H9 (cell line): ENCODE measurements at places on chromosomes 2 and 18. TPM values are rescaled to one million over a fixed set of nuclear protein-coding genes. Genes with fewer than 3 reads are reported as not detected.

Gene FRZB
- 1.1 and 1.3 TPM in 2 replicates for total RNA-seq

Gene HJURP
- total RNA-seq: 49.7 and 52.6 TPM in 2 replicates

Gene ADAM17
- 23.7 and 26.3 TPM in 2 replicates for total RNA-seq

Gene SLC16A14
- total RNA-seq: 0.61 and 1.1 TPM in 2 replicates

Gene ANKRD30BL
- total RNA-seq: not detected in 2 replicates

Gene LONRF2
- 2.4 and 2.7 TPM in 2 replicates for total RNA-seq

Gene MC5R
- not detected in 2 replicates for total RNA-seq

Gene MPV17
- 55.4 and 59.4 TPM in 2 replicates for total RNA-seq

Gene SERPINB4
- 4.1 and 4.3 TPM in 2 replicates for total RNA-seq

Gene CCL20
- not detected in 2 replicates for total RNA-seq

Gene RPRM
- total RNA-seq: 38.4 and 41.3 TPM in 2 replicates

GRCh38 chr18:53943326-53943860 is 281.1 kb downstream of the MBD2 start:
- H3K27ac ChIP-seq: no peak overlapping the region
- H3K4me3 ChIP-seq: no peak overlapping the region
- no peaks in the 10 kb centered on the region for H3K4me1 ChIP-seq
- peaks cover 5% of the 10 kb centered on the region; the same call in 2 of the 3 replicates for H3K36me3 ChIP-seq
- no peak for DNase-seq

DNA sequence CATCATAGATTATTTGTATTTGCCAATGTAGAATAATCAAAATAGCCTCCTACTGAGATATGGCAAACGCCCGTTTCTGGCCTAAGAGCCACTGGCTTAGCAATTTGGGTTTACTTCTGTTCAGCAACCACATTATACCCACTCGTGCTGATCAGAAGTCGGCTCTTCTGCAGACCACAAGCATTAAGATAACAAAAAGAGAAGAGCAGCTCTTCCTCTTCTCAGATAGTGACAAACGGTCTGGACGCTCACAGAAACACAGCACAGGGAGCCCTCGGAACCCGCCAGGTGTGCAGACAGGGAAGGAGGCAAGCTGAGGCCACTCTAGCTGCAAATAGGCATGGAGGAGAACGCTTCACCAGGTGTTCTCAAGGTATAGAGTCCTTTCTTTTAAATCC is 164.0 kb downstream of the HDAC4 start:
- H3K36me3 ChIP-seq: no peaks in the 10 kb centered on the region
- no peak overlapping the region for H3K4me3 ChIP-seq
- no peaks in the 10 kb centered on the region for H3K27me3 ChIP-seq
- no peak for DNase-seq
- no peaks in the 10 kb centered on the region for H3K4me1 ChIP-seq
- no peak overlapping the region for H3K27ac ChIP-seq

DNA sequence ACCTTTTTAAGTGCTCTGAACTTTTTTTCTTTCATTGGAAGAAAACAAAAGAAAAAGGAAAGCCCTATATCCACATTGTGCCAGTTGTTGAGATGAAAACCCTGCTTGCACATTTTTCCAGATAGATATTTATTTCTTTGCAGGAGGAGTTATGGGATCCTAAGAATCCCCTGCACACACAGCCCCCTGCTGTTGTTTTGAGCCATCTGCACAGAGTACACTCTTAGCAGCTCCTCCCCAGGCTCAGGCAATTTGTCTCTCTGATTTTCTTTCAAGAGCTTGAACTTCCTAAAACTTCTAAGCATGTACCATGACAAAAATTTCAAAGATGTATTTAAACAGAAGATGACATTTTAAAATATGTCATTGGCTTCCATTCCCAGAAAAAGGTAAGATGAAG is 436.9 kb downstream of the METTL4 start:
- no peak for DNase-seq
- H3K27ac ChIP-seq: no peak overlapping the region
- H3K36me3 ChIP-seq: no peaks in the 10 kb centered on the region
- H3K27me3 ChIP-seq: no peaks in the 10 kb centered on the region
- no peak overlapping the region for H3K4me3 ChIP-seq
- H3K4me1 ChIP-seq: no peaks in the 10 kb centered on the region

GRCh38 chr2:105541189-105542050 is 142.6 kb upstream of the FHL2 start:
- no peak for DNase-seq
- no peak overlapping the region for H3K27ac ChIP-seq
- H3K4me1 ChIP-seq: no peaks in the 10 kb centered on the region

DNA sequence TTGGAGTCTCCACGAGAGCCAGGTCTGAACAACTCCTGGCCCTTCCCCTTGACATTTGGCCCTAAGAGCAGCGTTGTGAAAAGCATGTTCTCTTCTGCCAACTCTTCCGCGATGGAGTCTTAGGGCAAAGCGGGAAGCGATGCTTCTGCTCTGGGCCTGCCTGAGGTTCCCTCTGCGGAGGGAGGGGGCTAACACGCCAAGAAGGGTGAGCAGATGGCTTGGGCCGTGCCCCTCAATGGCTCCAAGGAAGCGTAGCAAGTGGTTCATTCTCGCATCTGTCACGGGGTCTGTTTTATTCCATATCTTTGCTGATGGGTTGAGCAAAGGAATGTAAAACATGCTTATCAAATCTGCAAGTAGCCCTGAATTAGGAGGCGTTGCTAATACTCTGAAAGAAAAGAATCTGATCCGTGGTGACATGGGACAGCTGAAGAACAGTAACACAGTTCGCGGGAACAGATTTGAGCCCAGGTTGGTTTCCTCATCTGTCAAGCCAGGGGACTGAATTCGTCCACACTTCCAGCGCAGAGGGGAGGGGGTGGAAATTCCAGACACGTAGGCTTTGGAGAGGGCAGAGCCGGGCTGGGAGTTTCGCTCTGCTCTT is 38.0 kb downstream of the DNMT3A start:
- H3K27me3 ChIP-seq: no peaks in the 10 kb centered on the region
- H3K4me1 ChIP-seq: peaks cover 6% of the 10 kb centered on the region; the same call in 1 of the 2 replicates
- no peak overlapping the region for H3K4me3 ChIP-seq

DNA sequence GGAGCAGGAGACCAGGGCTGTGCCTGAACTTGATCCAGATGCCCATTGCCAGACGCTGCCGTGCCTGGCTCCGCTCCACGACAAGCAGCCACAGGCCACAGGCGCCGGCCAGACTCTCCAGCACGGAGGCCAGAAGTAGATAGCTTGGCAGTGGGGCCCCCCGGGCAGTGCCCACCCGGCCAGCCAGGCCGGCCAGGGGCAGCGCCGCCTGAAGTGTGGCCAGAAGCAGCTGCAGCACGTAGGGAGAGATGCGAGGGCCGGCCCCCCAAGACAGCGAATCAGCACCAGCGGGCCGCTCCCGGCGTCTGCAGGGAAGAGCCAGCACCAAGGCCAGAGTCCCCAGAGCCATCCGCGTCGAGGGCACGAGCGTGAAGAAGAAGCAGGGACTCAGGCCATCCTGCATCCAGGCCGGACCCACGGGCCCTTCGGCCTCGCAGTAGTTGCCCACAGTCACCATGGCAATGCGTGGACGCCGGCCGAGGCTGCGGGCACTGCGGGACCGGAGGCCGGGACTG is 484 bp downstream of the ABCB6 start:
- H3K36me3 ChIP-seq: peaks cover 23% of the 10 kb centered on the region
- no peak overlapping the region for H3K27ac ChIP-seq
- no peaks in the 10 kb centered on the region for H3K4me1 ChIP-seq
- H3K4me3 ChIP-seq: peak overlapping the region; percentile 85
- no peaks in the 10 kb centered on the region for H3K27me3 ChIP-seq

DNA sequence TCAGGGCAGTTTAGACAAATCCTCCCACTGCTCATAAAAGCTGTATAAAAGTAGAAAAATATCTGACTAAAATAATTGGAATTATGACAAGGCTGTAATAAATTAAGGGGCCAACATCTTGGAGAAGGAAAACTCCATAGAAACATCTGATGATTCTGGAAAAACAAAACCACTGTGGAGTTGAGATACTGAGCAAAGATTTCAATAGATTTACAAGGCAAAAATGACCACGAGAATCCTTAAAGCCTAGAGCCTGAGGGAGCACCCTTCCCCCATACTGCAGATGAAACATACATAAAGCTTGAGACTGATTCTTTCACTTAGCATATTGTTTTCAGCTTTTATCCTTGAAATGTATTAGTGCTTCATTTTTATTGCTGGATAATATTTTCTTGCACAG is 286.4 kb upstream of the MMADHC start:
- no peaks in the 10 kb centered on the region for H3K27me3 ChIP-seq
- no peak for DNase-seq
- no peaks in the 10 kb centered on the region for H3K36me3 ChIP-seq
- no peaks in the 10 kb centered on the region; the same call in 1 of the 2 replicates for H3K4me1 ChIP-seq
- no peak overlapping the region for H3K4me3 ChIP-seq

- no peak for DNase-seq
- H3K36me3 ChIP-seq: no peaks in the 10 kb centered on the region
These were observed 218.0 kb upstream of the TRIB2 start for GRCh38 chr2:12498704-12499103.

DNA sequence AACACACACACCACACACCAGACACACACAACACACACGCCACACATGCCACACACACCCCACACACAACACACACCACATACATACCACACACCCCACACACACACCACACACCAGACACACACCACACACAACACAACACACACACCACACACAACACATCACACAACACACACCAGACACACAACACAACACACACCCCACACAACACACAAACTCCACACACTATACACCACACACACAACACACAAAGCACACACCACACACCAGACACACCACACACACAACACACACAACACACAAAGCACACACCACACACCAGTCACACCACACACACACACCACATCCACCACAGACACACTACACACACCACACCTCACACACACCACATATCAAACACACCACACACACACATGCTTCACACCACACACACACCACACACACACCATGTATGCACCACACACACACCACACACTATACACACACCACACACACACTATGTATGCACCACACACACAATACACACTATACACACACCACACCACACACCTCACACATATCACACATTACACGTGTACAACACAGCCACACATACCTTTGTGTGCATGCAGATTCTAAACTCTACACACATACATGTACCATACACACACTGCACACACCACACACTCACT is 72.2 kb downstream of the TMEM18 start:
- H3K27me3 ChIP-seq: no peaks in the 10 kb centered on the region
- no peaks in the 10 kb centered on the region for H3K4me1 ChIP-seq
- H3K36me3 ChIP-seq: no peaks in the 10 kb centered on the region
- DNase-seq: no peak

DNA sequence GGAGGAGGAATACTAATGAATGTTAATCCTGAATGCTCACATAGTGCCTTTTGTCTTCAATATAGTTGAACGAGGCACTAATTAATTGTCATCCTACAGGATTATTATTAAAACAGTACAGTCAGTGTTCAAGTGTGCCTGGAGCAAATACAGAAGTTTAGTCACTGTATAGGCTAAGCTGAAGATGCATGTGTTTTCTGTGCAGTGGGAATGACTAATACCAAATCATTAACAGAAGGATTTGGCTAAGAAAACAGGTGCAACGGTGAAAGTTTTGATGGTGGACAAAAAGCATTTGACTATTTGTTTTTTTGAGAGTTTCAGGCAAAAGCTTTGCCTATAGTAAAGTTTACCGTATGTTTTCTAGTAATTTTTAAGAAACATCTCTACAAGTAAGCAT is 62.8 kb downstream of the DCC start:
- no peak overlapping the region for H3K27ac ChIP-seq
- H3K4me3 ChIP-seq: no peak overlapping the region
- H3K27me3 ChIP-seq: no peaks in the 10 kb centered on the region

- H3K4me1 ChIP-seq: no peaks in the 10 kb centered on the region
- H3K27ac ChIP-seq: no peak overlapping the region
- DNase-seq: no peak
- H3K27me3 ChIP-seq: no peaks in the 10 kb centered on the region
- H3K36me3 ChIP-seq: peaks cover 2% of the 10 kb centered on the region; the same call in 2 of the 3 replicates
- H3K4me3 ChIP-seq: no peak overlapping the region
These were observed 920.6 kb upstream of the FAM98A start for GRCh38 chr2:34519659-34520058.

DNA sequence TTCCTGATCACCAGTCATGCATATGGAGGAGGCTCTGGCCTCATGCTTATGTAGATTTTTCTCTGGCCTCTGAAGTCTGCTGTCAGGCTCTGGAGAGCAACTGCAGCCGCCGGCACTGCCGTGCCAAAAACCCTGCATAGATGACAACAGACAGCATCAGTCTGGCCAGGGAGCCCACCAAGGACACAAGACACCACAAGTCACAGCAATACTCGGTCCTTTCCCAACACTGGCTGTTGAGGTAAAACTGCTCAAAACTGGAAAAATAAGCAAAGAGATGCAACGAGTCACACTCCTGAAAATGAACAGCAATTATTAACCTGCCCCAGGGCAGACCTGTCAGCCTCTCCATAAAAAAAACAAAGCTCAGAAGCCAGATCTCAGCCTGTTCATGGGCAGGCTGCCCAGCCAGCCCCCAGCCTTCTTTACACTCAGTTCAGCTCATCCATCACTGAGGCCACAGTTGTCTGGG is 186.0 kb upstream of the RAB6C start:
- DNase-seq: no peak
- no peaks in the 10 kb centered on the region for H3K4me1 ChIP-seq
- no peaks in the 10 kb centered on the region; the same call in 2 of the 3 replicates for H3K36me3 ChIP-seq

- H3K36me3 ChIP-seq: no peaks in the 10 kb centered on the region
- H3K4me3 ChIP-seq: no peak overlapping the region
- no peak for DNase-seq
- no peaks in the 10 kb centered on the region for H3K27me3 ChIP-seq
- no peak overlapping the region for H3K27ac ChIP-seq
- peaks cover 22% of the 10 kb centered on the region for H3K4me1 ChIP-seq
These were observed 716.2 kb upstream of the FANCL start for GRCh38 chr2:58957188-58957840.

- H3K27me3 ChIP-seq: no peaks in the 10 kb centered on the region
- no peak for DNase-seq
- no peaks in the 10 kb centered on the region for H3K36me3 ChIP-seq
- no peak overlapping the region for H3K27ac ChIP-seq
- H3K4me1 ChIP-seq: peaks cover 4% of the 10 kb centered on the region; the same call in 1 of the 2 replicates
These were observed 14.9 kb upstream of the KLF11 start for GRCh38 chr2:10028407-10028987.

GRCh38 chr2:11904941-11905340 is 158.5 kb downstream of the LPIN1 start:
- no peaks in the 10 kb centered on the region; the same call in 1 of the 2 replicates for H3K27me3 ChIP-seq
- H3K4me1 ChIP-seq: no peaks in the 10 kb centered on the region
- no peaks in the 10 kb centered on the region for H3K36me3 ChIP-seq
- H3K27ac ChIP-seq: no peak overlapping the region

DNA sequence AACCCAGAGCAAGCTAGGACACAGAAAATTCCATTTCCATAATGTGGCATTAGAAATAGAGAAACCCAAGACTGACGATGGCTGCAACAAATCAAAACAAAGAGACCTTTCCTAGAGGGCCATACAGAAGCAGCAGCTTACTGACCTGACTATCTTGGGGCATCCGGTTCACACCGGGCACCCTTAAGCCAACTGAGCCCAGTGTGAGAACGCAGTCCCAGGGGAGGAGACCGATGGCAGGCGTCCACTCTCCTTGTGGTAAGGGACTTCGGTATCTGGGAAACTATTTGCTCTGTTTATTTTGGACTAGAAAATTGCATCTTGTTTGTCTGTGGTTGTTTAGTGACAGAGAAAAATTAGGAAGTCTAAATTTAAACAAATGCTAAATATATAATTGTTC is 244.8 kb upstream of the COPS8 start:
- no peaks in the 10 kb centered on the region for H3K27me3 ChIP-seq
- no peak for DNase-seq
- no peaks in the 10 kb centered on the region for H3K4me1 ChIP-seq
- H3K36me3 ChIP-seq: peaks cover 14% of the 10 kb centered on the region
- no peak overlapping the region for H3K27ac ChIP-seq
- no peak overlapping the region for H3K4me3 ChIP-seq

- H3K4me1 ChIP-seq: no peaks in the 10 kb centered on the region
- H3K27ac ChIP-seq: no peak overlapping the region
- H3K4me3 ChIP-seq: no peak overlapping the region
- no peaks in the 10 kb centered on the region for H3K27me3 ChIP-seq
These were observed 192.9 kb upstream of the NRXN1 start for GRCh38 chr2:51224790-51225189.
